ENCODE measurements at places on chromosomes 11 and 22.

DNA sequence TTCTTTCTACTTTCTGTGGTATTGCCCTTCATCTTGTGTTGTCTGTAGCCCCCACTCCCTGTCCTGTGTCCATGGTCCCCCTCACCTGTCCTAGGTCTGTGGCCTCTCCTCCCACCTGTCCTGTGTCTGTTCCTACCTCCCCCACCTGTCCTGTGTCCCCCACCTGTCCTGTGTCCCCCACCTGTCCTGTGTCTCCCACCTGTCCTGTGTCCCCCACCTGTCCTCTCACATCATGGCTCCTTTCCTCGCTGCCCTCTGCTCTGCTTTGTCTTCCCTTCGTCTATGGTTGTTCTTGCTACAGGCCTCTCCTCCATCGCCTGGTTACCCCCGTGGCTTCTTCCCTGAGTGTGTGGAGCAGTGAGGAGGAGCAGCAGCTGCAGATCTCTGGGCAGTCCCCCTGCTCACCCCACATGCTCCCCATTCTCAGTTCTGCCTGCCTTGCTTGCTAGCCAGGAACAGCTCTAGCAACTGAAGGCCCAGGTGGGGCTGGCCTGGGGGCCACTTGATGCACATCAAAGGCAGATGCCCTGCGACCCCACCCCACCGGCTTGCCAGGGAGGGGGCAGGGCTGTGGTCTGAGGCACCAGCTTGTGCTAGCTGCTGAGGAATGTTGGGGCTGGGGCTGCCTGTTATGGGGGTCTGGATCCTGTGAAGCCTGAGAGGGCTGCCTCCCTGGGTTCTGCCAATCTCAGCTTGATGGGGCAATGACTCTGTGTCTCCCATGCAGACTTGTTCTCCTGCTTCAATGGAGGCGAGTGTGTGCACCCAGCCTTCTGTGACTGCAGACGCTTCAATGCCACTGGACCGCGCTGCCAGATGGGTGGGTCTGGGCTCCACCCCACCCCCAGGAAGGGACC is 5.6 kb downstream of the OTOG start:
- DNase-seq: no peak

GRCh38 chr11:34185926-34186841 is 80.8 kb downstream of the NAT10 start:
- no peak for DNase-seq

GRCh38 chr11:9506489-9507276 is 45.9 kb downstream of the ZNF143 start:
- DNase-seq: peak; percentile 82

- no peak for DNase-seq
These were observed 19.6 kb downstream of the RNF121 start for GRCh38 chr11:71948314-71949027.

DNA sequence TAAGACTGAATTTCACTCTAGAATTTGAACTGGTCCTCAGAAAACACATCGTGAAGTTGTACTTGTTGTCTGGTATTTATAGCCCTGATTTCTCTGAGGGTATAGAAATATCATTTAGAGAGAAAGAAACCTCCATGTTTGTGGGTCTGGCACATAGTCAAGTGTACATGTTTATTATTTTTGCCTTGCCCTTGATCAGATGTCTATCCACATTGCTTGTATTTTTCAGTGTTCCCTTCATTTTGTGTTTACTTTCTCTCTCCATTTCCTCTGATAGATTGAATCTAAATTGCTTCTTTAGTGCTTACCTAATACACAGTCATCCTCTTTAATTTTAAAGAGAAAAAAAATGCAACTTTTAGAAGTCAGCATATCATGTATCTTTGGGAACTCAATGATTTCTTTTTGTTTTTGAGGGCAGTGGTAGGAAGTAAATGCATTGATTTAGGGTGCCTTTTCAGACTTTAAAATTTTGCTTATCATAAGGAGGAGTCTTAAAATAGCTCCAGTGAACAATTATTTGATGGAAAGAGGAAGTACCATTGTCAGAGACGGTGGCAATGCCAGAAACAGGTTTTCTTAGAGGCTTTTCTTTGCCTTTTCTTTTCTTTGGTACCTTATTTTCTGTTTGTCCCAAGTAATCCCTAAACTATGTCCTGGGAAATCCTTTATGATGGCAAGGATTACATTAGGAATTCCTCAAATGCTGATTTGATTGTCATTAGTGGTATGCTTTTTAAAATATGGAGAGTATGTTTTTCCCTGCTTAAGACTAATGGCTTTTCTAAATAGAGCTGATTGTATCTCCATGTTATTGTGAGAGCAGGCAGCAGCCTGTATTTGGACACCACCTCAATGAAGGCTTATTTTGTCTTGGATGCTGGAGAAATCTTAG is 29.8 kb upstream of the TECTA start:
- DNase-seq: no peak

DNA sequence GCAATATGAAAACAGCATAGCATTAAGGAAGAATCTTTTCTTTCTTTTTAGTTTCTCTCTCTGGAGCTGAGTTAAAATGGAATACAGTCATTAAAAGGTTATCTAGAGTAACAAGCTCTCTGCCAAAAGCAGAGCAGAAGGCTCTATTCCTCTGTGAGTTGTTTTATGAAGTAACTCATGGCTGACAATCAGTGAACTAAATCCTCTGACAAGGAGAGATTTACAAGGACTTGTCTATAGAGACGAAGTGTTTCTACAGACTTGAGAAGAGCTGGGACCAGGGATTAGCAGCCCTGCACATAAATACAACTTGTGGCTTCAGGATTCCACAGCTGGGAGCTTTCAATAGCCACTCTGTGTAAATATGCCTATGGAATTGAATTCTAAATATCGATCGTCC is 192.5 kb upstream of the RAG2 start:
- no peak for DNase-seq

DNA sequence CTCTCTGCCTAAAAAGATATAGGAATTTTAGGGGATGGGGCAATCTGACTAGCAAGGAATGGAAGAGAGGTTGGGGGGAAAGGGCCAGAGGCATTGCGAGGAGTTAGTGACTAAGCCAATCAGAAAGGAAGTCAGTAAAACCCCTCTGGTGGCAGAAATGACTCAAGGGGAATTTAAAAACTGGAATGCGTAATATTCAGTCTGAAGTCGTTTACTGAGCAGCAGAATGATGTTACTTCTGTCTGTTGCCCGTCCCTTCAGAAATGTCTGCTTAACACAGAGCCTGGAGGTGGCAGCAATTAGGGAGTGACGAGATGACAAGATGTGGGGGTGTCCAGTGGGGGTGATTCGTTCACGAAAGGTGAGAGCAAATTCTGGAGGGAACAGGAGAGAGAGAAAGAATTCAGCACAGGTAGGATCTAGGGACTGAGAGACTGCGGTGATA is 107.7 kb upstream of the CLMP start:
- DNase-seq: peak; percentile 83

DNA sequence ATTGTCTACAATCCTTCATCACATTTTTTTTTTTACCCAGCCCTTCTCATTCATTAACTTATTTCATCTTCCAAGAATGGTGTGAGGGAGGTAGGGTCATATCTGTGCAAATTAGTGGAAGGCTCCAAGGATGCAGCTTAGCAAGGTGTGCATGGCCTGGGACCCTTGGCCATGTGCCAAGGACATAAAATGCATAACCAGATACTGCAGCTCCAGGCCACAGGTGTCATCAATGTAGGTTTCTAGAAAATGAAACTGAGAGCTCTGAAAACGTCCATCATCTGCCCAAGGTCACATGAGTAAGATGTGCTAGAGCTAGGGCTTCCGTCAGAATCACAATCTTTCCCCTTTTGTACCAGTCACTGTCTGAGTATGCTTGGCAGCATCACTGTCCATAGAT is 29.8 kb downstream of the ANKK1 start:
- no peak for DNase-seq

GRCh38 chr22:31556627-31557203 is 60.4 kb downstream of the SFI1 start:
- peak; percentile 40 for DNase-seq

GRCh38 chr11:75029836-75030631 is 41.3 kb downstream of the NEU3 start:
- DNase-seq: no peak

DNA sequence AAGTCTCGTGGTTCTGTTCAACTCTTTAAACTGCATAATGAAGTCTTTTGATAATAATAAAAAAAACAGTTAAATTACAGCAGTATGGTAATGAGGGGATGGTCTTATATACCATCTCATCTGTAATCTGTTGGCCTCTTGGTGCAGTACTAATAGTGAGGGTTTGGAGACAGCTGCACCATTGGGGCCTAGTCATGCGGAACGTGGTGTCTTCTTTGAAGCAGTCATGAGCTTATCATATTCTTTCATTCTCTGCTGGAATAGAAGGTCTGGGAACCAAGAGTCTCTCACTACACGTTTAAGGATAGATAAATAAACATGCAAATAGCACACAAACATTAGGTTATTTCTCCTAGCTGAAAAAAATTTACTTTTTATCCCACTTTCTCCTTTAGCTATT is 40.9 kb upstream of the OR9Q1 start:
- no peak for DNase-seq

GRCh38 chr11:18368221-18368620 is 26.1 kb upstream of the LDHA start:
- no peak for DNase-seq

- no peak for DNase-seq
These were observed at the start of gene KCNK7 for GRCh38 chr11:65595543-65596281. TSS of gene KCNK7 (minus strand) at chr11:65595800. CDS start at chr11:65595772, 28 bp downstream.

Data from activated CD4-positive, alpha-beta T cell treated with anti-CD3 and anti-CD28 coated beads, Interleukin-2, Interleukin-4, amounts not matched to agents 100 ng/mL and 50 ng/mL, durations not matched to agents 16 hours and 8 hours (primary cell).